Pancreas (tissue), 10 donors: ENCODE measurements at places on chromosomes 4 and X. TPM values are rescaled to one million over a fixed set of nuclear protein-coding genes. Genes with fewer than 3 reads are reported as not detected.

DNA sequence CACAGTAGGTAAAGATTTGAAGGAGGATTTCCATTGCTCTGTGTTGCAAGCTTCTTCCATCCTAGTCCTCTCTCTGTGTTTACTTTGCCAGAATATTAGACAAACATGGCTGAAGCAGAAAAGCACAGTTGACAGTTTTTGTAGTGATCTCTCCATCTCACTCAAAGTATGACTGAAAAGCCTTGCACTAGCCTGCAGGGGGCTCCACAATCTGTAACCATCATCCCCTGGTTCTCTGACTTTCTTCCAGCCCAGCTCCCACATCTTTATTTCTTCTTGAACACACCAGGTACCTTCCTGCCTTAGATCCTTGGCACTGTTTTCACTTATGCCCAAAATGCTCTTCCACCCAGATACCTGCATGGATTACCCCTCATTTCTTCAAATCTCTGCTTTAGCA, 34.1 kb upstream of the HHIP start:
- H3K4me1 ChIP-seq: no peaks in the 10 kb centered on the region
- DNase-seq: no peak
- H3K27ac ChIP-seq: no peak overlapping the region
- no peaks in the 10 kb centered on the region for H3K36me3 ChIP-seq
- H3K4me3 ChIP-seq: no peak overlapping the region
- no peaks in the 10 kb centered on the region for H3K27me3 ChIP-seq

DNA sequence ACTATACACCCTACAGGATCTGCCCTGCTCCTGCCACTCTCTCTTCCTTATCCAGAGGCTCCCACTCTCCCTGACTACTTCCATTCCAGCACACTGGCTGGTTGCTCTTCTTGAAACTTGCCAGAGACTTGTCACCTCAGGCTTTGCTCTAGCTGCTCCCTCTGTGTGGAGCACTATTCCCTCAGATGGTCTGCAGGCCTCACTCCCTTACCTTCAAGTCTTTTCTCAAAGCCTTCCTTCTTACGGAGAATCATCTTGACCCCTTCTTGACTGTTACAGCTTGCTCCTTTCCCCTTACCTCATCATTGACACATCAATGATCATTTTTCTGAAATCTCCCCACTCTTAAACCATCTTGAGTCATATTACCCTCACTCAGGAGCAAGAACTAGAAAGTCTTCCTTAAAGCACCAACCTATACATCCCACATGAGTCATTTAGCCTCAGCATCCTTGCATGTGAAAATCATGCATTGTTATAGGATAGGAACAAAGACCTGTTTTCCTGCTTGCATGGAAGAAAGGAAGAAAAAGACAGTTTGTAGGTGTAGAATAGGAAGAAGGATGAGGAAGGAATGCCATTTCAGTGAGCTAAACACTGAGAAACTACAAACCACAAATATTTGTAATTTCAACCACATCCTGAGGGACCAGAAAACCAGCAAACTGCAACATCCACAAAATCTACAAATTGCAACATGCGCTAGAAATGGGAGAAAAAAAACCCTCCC, 55.7 kb downstream of the ANTXR2 start:
- H3K4me3 ChIP-seq: no peak overlapping the region
- DNase-seq: no peak
- H3K27me3 ChIP-seq: no peaks in the 10 kb centered on the region
- H3K36me3 ChIP-seq: no peaks in the 10 kb centered on the region

GRCh38 chr4:159764343-159764952, 661.6 kb downstream of the RAPGEF2 start:
- no peak overlapping the region for H3K4me3 ChIP-seq
- H3K36me3 ChIP-seq: no peaks in the 10 kb centered on the region
- H3K4me1 ChIP-seq: no peaks in the 10 kb centered on the region
- no peaks in the 10 kb centered on the region for H3K27me3 ChIP-seq
- H3K27ac ChIP-seq: no peak overlapping the region

DNA sequence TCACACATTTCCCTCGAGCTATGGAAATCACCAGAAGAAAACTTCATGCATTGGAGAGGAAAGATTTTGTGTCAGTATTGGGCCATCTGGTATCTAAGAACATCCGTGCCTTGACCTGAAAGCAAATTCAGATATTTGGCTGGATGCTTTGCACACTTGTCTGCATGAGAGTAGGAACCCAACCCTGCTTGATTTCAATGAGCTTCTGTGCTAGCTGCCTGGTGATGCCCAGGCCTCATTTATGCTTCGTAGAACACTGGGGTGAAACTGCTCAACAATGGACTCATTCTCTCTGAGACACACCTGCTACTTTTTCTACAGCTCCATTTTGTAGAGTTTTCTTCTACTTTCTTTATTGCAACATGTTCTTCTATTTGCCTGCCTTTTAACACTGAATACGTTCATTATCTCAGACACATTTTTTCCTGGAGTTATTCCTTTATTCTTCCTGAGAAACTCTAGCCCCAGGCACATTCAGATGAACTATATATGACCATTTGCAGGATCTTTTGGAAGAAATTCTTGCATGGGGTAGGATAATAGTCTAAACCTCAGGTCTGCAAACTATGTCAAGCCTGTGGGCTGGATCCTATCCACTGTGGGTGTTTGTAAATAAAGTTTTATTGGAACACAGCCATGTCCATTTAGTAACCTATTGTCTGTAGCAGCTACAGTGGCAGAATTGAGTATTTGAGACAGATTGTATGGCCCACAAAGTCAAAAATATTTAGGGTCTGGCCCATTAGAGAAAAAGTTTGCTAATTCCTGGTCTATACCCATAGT, 83.8 kb upstream of the CLCN4 start:
- H3K4me3 ChIP-seq: no peak overlapping the region
- no peak for DNase-seq
- H3K36me3 ChIP-seq: no peaks in the 10 kb centered on the region
- H3K27me3 ChIP-seq: no peaks in the 10 kb centered on the region
- no peaks in the 10 kb centered on the region for H3K4me1 ChIP-seq

- H3K36me3 ChIP-seq: no peaks in the 10 kb centered on the region
- H3K4me3 ChIP-seq: no peak overlapping the region
- H3K27me3 ChIP-seq: no peaks in the 10 kb centered on the region
- H3K27ac ChIP-seq: no peak overlapping the region
Measured at GRCh38 chrX:19089555-19090040, 32.7 kb downstream of the ADGRG2 start.

DNA sequence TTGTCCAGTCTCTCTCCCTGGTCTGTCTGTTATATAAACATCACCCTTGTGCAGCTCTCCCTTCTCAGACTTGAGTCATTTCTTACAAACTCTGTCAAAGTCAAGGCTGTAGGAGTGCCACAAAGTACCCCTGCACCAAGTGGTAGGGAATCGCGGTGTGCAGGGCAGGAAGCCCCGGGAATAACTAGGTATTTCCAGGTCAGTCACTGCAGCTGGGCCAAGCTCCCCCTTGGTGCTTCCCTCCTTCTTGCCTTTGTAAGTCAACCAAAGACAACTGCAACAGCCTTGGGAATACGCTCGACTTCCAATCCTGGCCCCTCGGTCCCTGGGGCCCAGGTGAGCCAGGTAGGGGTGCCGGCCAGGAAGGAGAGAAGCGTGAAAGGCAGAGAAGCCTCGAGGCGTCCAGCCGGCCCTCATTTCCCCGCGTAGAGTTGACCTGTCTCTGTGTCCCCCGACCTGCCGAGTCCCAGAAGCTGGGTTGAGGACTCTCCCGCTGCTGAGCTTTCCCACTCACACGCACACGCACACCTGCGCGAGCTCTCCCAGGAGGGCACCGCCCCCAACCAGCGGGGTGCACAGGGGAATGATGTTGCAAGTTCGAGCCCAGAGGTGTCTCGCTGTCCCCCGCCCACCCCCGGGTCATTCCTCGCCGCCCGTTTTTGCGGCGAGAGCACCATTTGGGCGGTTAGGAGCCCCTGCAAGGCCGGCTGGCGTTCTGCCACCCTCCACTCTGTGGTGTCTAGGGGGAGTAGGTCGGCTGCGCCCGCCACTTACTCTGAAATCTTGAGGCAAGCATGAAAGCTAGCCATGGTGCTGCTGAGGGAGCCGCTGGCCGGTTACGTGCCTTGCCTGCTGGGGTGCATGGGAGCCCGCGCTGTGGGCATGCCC, 22.8 kb upstream of the KIAA1210 start:
- H3K4me1 ChIP-seq: no peaks in the 10 kb centered on the region
- no peak overlapping the region for H3K27ac ChIP-seq
- no peaks in the 10 kb centered on the region for H3K27me3 ChIP-seq
- DNase-seq: no peak
- H3K4me3 ChIP-seq: no peak overlapping the region
- no peaks in the 10 kb centered on the region for H3K36me3 ChIP-seq

DNA sequence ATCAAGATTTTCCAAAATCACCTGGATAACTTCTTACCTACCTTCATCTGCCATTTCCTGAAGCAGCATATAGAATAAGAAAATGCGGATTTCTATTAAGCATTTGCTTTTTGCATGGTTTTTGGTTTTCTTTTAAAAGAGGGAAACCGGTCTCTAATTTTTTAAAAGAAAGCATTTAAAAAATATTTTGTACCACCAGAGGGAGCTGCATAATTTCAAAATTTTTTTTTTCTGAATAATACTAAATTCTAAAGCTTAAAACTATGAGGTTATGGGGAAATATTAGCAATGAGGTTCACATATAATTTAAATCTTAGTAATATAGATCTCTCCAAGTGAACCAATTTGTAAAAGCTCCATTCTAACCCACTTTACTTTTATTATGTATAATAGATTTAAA, 137.7 kb upstream of the TENT5D start:
- no peak for DNase-seq
- H3K27me3 ChIP-seq: no peaks in the 10 kb centered on the region
- H3K27ac ChIP-seq: no peak overlapping the region
- H3K36me3 ChIP-seq: no peaks in the 10 kb centered on the region

- no peak for DNase-seq
- H3K27me3 ChIP-seq: no peaks in the 10 kb centered on the region
- H3K27ac ChIP-seq: no peak overlapping the region
- H3K4me1 ChIP-seq: no peaks in the 10 kb centered on the region
- no peaks in the 10 kb centered on the region for H3K36me3 ChIP-seq
Measured at GRCh38 chr4:48184882-48185281, 50.8 kb upstream of the TXK start.

DNA sequence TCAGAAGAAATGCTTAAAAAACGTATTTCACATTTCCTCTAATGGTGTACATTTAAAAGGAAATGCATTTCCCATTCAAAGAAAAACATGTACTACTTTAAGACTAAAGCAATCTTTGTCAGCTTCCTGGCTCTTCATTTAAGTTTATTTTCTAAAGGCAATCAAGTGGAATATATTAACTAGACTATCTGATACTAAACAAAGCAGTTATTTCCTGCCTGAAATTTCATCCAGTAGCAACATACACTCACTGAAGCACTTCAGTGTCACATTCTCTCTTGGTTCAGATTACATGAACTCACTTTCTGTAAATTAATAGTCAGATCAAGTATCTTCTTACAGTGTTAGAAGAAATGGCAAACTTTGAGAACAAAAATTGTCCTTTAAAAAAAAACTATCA, 42.5 kb downstream of the LRBA start:
- no peak overlapping the region for H3K27ac ChIP-seq
- peaks cover 17% of the 10 kb centered on the region for H3K4me1 ChIP-seq
- H3K27me3 ChIP-seq: no peaks in the 10 kb centered on the region
- no peak overlapping the region for H3K4me3 ChIP-seq

GRCh38 chr4:55012363-55013230, 112.8 kb downstream of the KDR start:
- H3K4me1 ChIP-seq: no peaks in the 10 kb centered on the region
- no peak for DNase-seq
- H3K4me3 ChIP-seq: no peak overlapping the region
- no peaks in the 10 kb centered on the region for H3K36me3 ChIP-seq
- no peak overlapping the region for H3K27ac ChIP-seq

GRCh38 chr4:137635601-137636000, 103.3 kb upstream of the PCDH18 start:
- no peaks in the 10 kb centered on the region for H3K36me3 ChIP-seq
- no peaks in the 10 kb centered on the region for H3K4me1 ChIP-seq
- no peaks in the 10 kb centered on the region for H3K27me3 ChIP-seq
- no peak overlapping the region for H3K4me3 ChIP-seq
- DNase-seq: no peak

DNA sequence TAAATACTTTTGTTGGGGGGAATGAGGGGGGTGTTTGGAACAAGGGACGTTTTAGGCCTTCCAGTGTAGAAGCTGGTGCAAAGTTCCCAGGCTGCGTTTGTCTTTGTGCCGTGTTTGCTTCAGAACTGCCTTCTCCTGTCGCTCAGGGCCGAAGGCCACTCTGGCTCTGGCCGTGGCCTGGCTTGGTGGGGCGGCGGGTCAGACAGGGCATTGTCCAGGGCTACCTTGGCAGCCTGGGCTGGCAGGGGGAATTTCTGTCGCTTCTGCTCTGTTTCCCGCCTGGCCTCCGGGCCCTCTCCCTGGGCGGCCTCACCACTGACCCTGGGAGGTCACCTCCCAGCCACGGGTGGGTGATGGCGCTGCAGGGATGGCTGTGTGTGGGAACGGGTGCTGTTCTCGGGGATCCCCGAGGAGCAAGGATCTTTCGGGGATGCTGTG, 140.0 kb downstream of the COL4A6 start:
- no peaks in the 10 kb centered on the region for H3K36me3 ChIP-seq
- no peak for DNase-seq
- no peak overlapping the region for H3K27ac ChIP-seq

DNA sequence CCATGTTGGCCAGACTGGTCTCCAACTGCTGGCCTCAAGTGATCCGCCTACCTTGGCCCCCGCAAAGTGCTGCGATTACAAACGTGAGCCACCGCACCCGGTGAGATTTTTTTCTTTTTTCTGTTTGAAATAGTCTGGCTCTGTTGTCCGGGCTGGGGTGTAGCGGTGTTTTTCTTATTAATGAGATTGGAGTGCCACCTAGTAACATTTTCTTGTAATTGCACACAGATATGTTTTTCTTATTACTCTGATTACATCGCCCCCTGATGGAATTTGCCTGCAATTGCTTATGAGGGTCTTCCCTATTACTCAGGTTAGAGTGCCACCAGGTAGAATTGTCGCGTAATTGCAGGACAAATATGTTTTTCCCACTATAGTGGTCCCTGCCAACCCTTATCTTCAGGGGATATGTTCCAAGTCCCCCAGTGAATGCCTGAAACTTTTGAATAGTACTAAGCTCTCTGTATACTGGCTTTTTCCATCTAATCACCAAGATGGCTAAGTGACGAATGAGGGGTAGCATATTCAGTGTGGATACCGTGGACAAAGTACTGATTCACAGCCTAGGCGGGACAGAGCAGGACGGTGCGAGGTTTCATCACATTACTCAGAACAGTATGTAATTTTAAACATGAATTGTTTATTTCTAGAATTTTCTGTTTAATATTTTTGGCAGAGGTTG, 8.6 kb upstream of the PDHA1 start:
- no peak overlapping the region for H3K4me3 ChIP-seq
- H3K27ac ChIP-seq: no peak overlapping the region
- no peaks in the 10 kb centered on the region for H3K27me3 ChIP-seq
- H3K4me1 ChIP-seq: no peaks in the 10 kb centered on the region
- H3K36me3 ChIP-seq: no peaks in the 10 kb centered on the region

The PRIMPOL gene
- 4.7 TPM for total RNA-seq

The OTC gene
- total RNA-seq: 0.63 TPM

The SLC6A14 gene
- 0.59 TPM for total RNA-seq

The ANKRD37 gene
- total RNA-seq: 11.4 TPM

The PUDP gene
- total RNA-seq: 4.7 TPM

The DCAF12L1 gene
- not detected for total RNA-seq

The SLC34A2 gene
- 7.6 TPM for total RNA-seq

The SLC9B1 gene
- total RNA-seq: 0.28 TPM

The MORC4 gene
- total RNA-seq: 12.6 TPM
